ENCODE measurements at places on chromosomes 5 and 9.

DNA sequence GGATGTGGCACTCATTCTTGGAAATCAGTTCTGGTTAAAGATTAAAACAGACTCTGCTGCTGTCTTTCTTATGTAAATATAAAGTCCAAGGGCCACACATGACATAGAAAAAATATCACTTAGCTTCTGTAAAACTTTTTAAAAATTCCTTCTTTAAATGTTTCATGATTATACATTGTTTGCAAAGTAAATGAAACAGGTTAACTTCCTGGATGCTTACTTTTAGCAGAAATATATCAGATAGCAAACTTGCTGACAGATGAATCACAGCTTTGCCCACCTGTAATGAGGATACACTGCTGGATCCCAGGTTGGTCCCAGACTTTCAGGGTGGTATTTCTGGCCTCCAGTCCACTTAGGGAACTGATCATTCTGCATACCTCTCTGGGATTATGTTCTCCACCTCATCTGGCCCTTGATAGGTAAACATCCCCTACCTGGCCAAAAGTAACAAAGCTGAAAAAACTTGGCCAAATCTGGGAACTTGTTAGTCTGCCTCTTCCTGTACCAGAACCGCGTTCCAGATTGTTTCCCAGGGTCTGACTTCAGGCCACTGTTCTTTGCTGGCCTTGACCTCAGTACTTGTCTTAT is 340.5 kb downstream of the ADGRV1 start:
- no peak for DNase-seq

DNA sequence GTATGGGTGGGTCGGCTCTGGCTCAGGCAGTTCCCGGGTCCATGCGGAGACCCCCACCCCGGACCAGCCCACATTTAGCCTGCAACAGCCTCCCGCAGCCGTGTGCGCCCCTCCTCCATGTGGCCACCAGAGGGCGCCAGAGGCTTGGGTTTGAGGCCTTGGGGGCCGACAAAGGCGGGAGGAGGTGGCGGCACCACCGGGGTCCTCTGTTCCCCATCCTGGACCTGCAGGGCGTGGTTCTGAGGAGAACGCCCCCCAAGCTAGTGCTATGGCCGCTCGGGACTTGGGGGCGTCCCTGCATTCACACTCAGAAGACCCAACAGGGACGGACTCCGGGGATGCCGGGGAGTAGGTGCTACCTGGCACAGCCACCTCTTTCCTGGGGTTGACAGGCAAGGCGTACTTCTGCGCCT is 16.5 kb downstream of the ASS1 start:
- peak; percentile 90 for DNase-seq

- DNase-seq, result no peak
Observed at GRCh38 chr9:132982458-132982857, 4.0 kb downstream of the GFI1B start.

GRCh38 chr5:73960023-73960422 is 334.0 kb downstream of the ARHGEF28 start:
- DNase-seq, result no peak

- peak; percentile 77 for DNase-seq
Observed at GRCh38 chr5:68216245-68217046, 890 bp downstream of the PIK3R1 start.

DNA sequence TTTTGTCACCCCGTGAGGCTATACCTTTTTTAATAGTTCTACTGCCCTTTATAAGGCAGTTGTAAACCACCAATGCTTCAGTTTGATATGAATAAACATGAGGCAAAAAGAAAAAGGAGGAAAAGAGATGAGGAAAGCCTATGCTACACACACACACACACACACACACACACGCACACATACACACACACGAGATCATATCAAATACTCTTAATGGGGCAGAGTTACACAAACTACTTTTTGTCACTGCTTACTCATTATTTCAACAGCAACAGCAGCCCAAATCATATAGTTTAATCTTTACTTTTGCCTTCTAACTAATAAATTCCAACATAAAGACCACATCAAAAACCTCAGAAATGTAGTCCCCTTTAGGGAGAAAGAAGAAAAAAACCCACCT is 116.8 kb upstream of the PAM start:
- no peak for DNase-seq

DNA sequence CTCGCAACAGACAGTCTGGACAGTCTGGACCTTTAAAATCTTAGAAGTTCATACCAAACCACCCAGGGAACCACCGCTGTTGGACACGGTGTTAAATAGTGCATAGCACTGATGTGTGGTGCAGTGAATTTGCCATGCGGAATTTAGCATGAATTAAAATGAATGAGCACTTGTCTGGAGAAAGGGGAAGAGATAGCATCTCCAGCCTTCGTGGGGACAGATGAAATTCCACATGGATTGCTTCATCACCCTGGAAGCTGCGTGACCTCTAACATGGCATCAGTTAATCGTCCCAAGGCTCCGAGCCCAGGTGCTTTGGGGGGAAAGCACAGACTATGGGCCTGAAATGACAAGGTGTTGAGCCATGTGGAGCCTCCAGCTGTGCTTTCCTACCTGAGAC is 91.4 kb downstream of the ADAMTS16 start:
- DNase-seq, result no peak

GRCh38 chr9:136046554-136046920 is 48.6 kb downstream of the NACC2 start:
- DNase-seq, result no peak

GRCh38 chr5:64615895-64616294 is 74.4 kb upstream of the SHISAL2B start:
- DNase-seq, result no peak

- DNase-seq, result no peak
Observed at GRCh38 chr5:120843390-120843980, 379.4 kb downstream of the PRR16 start.

DNA sequence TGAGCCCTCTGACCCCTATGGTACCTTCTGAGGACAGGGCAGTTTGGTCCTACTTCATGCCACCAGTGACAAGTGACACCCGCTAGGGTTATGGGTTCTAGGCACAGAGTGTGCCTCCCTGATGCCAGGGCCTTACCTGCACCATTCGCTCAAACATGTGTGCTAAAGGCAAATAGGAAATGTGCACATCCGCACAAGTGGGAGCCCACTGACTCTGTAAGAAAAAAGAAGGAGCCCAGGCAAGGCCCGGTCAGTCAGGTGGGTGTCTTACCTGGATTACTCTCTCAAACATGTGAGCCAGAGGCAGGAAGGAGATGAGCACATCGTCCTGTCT is 29.1 kb upstream of the MEIKIN start:
- no peak for DNase-seq

DNA sequence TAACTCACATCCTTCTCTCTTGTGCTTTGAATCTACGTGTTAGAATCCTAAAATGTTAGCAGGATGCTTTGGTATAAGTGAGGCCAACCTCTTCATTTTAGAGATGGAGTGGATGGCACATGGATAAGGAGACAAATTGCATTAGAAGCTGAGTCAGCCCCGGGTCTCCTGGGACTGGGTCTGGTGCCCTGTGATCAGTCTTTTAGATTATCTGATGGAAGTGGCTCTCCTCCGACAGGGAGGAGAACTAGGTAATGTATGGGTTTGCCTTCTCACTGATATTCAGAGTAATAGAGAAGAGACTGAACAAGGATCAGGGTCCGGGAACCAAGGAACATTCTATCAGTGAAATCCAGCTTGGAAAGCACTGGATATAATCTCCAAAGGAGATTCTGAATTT is 74.9 kb upstream of the TNFSF8 start:
- DNase-seq, result no peak

DNA sequence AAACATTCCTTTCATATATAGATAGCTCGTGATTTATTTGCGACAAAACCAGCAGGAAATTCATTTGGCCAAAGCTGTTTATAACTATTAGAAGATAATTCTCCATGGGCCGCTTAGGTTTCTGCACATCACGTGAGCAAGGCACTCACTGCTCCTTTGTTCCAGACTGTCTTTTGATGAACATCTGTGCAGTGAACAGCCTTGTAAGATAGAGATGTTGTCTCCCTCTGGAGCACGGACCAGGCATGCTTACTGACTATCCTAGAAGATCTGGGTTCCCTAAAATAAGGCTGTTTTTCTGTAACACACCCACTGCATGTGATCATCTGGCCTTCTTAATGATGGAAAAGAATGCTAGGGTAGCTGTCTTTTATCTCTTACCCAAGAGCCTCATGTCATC is 30.9 kb downstream of the YIPF5 start:
- DNase-seq, result peak; percentile 21

- DNase-seq, result no peak
Observed at GRCh38 chr9:121483049-121483448, 16.6 kb downstream of the GGTA1 start.

DNA sequence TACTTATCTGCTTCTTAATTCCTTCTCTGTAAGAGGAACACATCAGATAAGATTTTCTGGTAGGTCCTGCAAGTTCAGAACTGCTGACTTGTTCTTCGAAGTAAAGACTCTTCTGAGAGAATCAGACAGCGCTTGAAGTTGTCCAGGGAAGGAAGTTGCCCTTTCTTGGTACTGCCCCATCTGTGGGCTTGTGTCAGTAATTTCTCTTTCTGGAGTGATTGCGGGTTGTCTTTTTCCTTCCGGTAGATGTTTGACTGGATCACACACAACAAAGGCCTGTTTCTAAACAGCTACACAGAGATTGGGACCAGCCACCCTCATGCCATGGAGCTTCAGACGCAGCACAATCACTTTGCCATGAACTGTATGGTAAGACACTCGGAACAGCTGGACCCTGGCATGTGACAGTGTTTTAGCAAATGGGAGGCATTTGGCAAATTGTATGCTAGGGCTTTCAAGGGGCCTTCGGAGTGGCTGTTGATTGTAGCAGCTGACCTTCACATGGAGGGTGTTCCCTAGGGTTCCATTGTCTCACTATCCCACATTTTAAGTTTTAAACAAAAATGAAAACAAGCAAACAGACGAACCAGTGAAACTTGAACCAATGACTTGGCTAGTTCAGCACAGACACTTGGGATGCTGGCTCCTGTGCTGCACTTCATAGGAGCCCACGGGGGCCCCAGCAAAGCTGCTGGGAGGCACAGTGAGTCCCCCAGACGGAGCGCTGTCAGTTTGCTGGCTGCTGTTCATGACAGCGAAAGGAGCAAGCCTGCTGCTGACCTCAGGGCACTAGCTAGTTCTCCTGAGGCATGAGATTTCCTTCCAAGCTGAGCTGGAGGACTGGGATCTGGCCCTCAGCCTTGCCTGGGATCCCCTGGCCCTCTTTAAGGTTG is 149.9 kb downstream of the TRIO start:
- DNase-seq, result no peak

DNA sequence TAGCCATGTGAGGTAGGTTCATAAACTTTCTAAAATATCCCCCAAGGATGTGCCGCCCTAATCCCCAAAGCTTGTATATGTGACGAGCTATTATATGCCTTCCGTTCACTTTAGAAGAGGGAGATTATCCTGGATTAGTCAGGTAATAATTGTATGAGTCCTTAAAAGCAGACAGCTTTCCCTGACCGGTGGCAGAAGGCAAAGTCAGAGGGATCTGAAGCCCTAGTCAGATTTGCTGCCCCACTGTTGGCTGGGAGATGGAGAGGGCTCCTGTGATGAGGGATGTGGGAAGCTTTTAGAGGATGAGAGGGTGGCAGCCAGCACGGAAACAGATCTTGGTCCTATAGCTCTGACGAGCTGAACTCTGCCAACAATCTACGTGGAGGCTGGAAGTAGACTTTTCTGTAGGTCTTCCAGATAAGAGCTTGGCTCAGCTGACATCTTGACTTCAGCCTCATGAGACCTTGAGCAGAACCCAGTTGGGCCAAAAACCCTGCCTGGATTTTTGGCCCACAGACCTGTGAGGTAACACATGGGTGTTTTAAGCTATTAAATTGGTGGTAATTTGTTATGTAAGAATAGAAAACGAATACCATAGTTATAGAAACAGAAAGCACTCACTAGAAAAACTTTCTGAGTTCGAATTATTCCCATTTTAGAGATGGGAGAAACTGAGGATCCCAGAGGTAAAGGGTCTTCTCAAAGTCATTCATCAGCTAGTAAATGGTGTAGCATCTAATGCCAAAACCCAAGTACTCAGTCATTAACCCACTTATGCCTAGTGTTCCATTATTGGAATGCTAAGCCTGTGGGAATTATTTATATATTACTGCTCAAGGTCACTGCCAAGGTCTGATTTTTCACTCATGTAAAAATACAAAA is 48.9 kb downstream of the SH3PXD2B start:
- no peak for DNase-seq

Data from brain (organoid and tissue), 16 donors.